ENCODE measurements at places on chromosomes 12 and 14.

GRCh38 chr14:31429791-31430190 lies 9.4 kb upstream of the HEATR5A start:
- no peak for DNase-seq

- no peak for DNase-seq
Measured at GRCh38 chr14:68653804-68654203, 139.1 kb downstream of the ZFP36L1 start.

GRCh38 chr14:69701857-69702256 lies 65.1 kb upstream of the SRSF5 start:
- no peak for DNase-seq

- no peak for DNase-seq
Measured at GRCh38 chr12:19707948-19708409, 268.7 kb downstream of the AEBP2 start.

DNA sequence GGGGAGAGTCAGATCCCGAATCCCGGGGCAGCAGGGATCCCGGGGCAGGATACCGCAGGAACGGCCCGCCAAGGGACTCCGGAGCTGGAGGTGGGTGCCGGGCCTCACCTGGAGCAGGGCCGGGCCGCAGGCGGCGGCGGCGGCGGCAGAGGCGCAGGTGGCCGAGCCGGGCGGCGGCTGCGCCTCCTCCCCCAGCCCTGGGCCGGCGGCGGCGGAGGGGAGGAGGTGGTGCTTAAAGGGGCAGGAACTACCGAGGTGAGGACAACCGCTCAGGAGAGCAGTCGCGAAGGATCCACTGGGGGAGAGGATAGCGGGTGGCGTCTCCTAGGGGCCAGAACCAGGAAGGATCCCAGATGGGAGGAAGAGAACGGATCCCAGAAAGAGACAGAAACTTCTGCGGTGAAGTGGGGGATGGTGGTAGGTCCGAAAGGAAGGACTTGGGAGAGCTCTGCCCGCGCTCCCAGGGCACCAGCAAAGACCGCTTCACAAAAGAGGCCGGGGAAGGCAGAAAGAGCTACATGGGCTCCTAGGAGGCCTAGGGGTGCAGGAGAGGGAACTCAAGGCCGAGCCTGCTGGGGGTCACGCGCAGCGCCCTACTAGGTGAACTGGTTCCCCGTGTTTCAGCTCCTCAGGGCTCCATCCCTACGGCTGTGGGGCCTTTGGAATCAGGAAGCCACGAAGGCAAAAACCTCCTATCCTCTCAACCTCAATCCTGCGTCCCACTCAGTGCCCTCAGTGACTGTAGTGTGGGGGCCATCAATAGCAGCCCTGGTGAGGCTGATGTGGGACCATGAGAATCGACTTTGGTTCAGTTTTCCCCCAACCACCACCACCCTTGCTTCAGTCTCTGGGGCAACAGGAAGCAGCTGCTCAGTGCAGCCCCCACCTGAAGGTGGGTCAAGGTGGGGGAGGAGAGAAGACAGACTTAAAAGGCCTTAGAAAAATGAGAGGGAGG lies 5.0 kb upstream of the BAZ2A start:
- no peak for DNase-seq

DNA sequence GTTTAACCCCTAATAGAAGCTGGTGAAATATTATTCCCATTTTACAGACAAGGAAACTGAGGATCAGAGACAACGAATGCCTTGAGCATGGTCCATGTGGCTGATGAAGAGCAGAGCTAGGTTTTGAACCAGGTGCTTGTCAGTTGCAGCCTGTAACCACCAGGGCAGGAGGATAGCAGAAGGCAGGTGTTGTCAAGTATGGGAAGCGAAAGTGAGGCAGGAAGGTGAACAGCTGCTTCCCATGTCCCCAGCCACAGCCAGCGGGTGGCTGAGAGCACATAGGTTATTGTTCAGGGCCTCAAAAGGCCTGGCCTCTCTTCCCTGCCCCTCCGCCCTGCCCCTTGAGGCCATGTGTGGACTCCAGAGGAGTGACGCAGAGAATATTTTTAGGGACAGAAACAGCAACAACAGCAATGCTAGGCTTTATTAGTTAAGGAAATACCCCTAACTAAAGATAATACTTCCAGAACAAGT lies 39.6 kb downstream of the IQSEC3 start:
- no peak for DNase-seq

DNA sequence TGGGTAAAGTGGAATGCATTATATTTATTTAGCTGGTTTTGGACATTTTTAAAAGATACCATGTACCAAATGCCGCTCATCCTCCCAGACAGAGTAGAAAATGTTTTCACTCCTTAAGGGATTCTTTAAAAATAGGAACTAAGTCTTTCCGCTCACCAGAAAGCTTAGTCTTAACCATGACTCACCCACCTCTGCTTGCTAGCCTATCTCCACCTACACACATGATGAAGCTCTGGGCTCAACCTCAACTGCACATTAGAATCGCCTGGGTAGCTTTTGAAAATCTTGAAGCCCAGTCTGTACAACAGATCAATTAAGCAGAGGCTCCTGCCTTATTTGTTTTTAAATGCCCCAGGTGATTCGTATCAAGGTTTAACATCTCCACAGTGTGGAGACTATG lies 260.5 kb downstream of the NEDD1 start:
- no peak for DNase-seq

- no peak for DNase-seq
Measured at GRCh38 chr12:131904346-131904745, 9.9 kb downstream of the ULK1 start.

DNA sequence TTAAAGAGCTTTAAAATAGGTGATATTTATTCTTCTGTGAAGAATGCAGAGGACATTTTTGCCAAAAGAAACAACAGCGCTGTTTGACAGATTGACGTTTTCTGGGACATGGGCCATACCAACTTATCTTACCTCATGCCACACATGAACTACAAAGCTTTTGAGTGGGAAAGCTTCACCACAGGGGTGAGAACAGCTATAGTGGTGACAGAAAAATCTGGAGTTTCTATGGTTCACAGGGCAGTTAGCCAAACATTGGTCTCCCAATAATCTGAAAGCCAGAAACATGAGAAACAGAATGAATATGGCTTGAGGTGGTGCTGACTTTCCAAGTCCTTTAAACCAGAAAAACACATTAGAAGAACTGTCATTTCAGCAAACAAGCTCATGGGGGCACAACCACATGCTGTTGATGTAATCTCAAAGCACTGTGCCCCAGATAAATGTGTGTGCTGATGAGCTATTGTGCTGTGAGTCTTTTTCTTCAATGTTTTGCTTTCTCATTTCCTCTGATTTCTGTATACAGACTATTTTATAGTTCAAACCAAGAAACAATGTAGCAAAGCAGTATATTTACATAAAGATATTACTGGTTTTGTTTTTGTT lies 905.4 kb downstream of the SLC16A7 start:
- no peak for DNase-seq

DNA sequence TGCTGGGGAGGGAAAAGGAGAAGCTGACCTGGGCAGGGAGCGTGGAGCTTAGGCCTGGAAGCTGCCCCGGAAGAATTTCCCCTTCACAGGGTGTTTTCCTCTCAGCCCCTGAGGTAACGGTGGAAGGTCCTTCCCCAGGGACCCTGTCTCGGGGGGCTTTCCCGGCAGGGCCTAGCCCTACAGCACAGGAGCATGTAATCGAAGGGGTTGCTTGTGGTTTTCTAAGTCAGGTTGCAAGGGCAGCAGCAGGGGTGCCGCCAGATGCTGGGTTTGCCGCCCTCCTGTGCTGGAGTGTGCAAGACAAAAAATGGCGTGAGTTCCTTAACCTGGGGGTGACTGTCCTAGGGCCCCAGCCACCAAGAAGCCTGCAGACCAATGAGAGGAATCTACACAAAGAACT lies 1.6 kb upstream of the KRT74 start:
- no peak for DNase-seq

DNA sequence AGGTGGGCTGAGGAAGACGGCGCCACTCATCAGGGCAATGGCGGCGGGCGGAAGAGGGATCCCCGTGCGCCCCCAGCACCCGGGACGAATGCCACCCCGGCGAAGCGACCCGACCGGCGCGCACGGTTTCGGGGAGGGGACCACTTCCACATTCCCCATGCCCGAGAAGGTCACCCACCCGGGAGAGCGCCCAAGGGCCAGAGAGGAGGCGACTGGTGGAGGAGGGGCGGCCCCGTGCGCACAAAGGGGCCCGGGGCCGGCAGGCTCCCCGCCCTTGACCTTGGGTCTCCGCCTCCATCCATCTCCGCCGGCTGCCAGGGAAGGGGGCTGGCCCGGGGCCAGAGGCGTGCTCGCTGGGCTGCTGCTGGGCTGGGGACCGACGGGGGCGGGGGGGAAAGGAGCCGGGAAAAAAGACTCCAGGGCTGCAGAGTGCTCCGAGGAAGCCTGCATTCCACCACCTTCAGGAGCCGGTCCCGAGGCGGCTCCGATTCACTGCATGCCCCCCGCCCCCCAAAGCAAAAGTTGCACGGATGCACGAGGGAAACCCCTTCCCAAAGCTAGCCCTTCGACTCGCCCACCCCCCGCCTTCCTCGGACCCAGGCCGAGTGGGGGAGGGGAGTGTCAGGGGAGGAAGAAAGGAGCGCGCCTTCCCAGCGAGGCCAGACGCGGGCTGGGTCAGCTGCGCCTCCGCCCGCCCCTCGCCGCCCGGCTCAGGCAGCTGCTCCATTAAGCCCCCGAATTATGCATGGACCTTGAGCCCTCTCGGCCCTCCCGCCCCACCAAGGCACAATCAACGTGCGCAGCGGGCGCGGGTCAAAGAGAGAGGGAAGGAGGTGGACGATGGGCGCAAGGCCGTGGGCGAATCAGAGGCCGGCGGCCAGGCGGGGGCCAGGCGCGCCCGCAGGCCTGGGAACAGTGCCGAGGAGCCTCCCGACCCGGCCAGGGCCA lies 26.2 kb downstream of the BCL11B start:
- DNase-seq, result no peak

GRCh38 chr14:24508155-24508840 lies at the start of gene CMA1:
TSS of gene CMA1 (minus strand) at chr14:24508265. CDS start at chr14:24508235, 30 bp downstream.
- DNase-seq, result no peak

- DNase-seq, result no peak
Measured at GRCh38 chr12:102364709-102365108, 115.7 kb downstream of the IGF1 start.

- no peak for DNase-seq
Measured at GRCh38 chr12:40693207-40693821, 1.1 kb downstream of the CNTN1 start.

- no peak for DNase-seq
Measured at GRCh38 chr12:112112409-112113133, 4.0 kb upstream of the NAA25 start.

DNA sequence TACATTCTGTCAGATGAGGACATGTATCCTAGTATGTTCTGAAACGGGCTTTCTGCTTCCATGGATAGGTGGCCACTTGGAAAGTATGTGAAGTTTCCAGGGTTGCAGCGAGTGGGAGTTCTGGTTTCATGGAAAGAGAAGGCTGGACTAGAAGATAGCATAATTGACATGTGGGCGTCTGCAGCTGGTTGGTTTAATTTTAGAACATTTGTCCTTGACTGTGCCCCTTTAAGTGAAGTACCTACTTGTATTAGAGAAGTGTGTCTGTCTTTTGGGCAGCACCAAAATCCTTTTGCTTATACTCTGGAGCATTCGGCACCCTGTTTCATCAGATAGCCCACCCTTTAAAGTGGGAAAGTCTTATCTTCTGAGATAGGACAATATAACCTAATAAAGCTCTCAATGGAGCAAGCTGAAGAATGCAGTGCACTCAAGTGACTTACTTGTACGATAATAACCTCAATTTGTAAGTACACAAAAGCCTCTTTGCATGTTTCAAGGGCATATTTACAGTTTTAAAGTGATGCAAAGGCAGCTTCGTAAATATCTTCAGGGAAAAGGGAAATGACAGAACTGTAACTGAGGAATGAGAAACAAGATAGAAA lies 35.2 kb downstream of the NTN4 start:
- DNase-seq, result no peak

DNA sequence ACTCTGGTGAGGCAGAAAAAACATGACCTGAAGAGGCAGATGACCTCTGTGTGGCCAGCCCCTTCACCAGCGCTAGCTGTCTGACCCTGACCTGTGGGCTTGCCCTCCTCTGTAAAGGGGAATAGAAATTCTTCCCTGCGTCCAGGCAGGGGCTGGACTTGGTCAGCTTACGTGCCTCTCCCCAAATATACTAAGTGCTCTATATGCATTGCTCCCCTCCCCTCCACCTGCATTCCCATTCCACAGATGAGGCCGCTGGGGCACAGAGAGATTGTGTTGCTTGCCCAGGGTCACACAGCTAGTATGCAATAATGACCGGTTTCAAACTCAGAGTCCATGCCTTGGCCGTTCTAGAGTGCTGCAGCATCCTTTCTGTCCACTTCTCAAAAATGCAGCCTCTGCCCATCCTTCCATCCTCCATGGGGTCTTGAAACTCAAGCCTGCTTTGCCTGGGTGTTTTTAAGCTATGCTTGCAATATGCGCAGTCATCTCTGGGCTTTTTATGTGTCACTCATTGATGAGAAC lies 303.9 kb downstream of the CACNA1C start:
- DNase-seq, result no peak

GRCh38 chr14:76904100-76904739 lies 78.0 kb downstream of the LRRC74A start:
- DNase-seq, result no peak

DNA sequence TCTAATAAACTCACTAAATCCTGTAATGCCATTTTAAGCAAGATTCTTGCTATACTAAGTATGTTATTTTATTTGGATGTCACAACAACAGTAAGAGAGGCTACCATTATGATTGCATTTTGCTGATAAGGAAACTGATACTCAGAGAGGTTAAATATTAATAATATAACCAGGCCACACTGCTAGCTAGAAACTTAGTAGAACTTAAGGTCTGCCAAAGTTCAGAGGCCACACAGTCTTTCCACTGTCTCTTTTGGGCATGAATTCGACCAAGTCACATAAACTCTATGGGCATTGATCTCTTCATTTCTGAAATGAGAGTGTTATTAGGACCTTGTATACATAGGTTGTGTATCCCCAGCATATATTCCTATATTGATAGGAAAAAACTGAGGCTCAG lies 147.9 kb downstream of the SYNE2 start:
- no peak for DNase-seq

- DNase-seq, result no peak
Measured at GRCh38 chr14:93975791-93976476, 436 bp downstream of the ASB2 start.

- DNase-seq, result no peak
Measured at GRCh38 chr12:71640316-71640715, 23.3 kb downstream of the ZFC3H1 start.

All from forelimb muscle (tissue), 1 donor.